Thyroid gland (tissue), 4 donors: ENCODE measurements at places on chromosomes 1 and 21.

- no peak for DNase-seq
Measured at GRCh38 chr1:26570287-26570686, 40.7 kb downstream of the RPS6KA1 start.

DNA sequence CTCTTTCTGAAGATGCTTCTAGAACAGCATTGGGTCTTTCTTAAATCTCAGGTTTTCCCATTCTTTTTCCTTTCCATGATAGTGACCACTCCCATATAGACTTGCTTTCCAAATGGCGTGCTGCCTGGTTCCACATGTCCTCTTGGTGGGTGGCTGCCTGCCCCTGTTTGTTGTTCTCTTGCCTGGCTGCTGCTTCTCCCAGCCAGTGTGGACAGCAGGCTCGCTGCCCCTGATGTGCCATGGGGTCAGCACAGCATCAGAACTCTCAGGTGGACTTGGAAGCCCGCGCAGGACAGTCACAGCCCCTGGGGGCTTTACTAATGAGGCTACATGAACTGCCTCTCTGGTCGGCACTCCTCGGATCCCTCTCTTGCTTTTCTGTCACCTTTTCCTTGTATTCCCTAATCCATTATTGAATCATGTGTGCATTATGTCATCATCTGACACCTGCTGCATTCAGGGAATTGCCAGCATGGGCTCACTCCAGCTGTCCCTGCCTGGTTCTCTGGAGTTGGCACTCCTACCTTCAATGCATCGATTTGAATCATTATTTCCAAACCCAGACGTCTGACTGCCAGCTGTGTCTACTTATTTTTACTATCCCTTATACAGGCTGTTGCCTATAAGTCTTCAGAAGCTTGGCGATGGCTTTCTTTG is 100.5 kb upstream of the COA6 start:
- no peak for DNase-seq

DNA sequence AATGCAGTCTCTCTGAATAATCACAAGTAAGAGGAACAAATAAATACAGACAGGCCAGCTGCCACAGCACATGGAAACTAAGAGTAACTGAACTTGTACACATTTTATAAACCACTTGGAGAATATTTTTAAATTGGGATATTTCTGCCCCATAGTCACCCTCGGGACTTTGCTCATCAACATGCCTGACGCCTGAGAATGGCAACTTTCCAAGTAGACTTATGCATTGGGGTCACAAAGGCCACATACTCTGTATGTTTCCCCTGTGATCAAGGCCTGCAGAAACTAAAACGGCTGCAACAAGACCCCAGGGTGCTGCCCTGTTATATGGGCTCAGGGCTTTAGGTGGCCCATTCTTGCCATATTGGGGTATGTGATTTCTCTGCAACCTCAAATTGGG is 38.3 kb upstream of the GJA5 start:
- DNase-seq: no peak

- peak; percentile 39 for DNase-seq
Measured at GRCh38 chr1:110076789-110077500, 6.5 kb upstream of the ALX3 start.

GRCh38 chr1:75725266-75725665 is 757 bp downstream of the ACADM start:
- no peak for DNase-seq

- no peak for DNase-seq
Measured at GRCh38 chr1:90387805-90388204, 329.3 kb downstream of the BARHL2 start.

- no peak for DNase-seq
Measured at GRCh38 chr1:58905628-58906221, 121.9 kb upstream of the JUN start.

- no peak for DNase-seq
Measured at GRCh38 chr1:204292740-204293139, 67.0 kb downstream of the PLEKHA6 start.

DNA sequence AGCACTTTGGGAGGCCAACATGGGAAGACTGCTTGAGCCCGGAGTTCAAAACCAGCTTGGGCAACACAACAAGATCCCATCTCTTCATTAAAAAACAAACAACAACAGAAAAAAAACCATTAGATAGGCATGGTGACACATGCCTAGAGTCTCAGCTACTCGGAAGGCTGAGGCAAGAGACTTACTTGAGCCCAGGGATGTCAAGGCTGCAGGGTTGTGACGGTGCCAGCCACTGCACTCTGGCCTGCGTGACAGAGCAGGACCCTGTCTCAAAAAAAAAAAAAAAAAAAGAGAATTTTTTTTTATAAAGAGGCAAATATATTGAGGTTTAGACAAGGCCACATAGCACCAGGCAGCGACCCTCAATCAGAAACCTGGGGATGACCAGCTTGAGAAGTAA is 62.7 kb downstream of the HSF2BP start:
- no peak for DNase-seq

GRCh38 chr1:203133970-203134725 is 6.6 kb downstream of the ADORA1 start:
- no peak for DNase-seq

DNA sequence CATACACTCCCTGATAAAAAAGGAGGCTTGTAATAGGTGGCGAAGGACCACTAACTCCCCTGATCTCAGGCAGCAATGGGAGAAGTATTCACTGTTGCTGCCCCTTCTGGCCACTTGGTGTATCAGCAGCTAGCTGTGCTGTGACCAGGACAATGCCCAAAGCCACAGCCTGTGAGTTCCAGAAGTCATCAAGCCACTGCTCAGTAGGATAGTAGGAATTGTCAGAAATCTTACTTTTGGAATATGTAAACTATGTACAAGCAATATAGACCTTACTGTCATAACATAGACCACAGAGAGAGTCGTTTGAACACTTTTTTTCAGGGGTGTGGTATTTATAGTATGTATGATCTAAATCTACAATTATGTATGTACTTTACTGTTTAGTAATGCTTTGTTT is 248.3 kb upstream of the CAMK1G start:
- peak; percentile 50 for DNase-seq

DNA sequence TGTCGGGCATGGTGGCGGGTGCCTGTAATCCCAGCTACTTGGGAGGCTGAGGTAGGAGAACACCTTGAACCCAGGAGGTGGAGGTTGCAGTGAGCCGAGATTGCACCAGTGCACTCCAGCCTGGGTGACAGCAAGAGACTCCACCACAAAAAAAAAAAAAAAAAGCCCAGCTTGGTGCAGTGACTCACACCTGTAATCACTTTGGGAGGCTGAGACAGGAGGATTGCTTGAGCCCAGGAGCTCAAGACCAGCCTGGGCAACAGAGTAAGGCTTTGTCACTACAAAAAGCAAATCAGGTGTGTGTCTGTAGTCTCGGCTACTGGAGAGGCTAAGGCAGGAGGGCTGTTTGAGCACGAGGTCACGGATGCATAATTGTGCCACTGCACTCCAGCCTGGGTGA is 5.0 kb upstream of the H6PD start:
- DNase-seq: peak; percentile 13

DNA sequence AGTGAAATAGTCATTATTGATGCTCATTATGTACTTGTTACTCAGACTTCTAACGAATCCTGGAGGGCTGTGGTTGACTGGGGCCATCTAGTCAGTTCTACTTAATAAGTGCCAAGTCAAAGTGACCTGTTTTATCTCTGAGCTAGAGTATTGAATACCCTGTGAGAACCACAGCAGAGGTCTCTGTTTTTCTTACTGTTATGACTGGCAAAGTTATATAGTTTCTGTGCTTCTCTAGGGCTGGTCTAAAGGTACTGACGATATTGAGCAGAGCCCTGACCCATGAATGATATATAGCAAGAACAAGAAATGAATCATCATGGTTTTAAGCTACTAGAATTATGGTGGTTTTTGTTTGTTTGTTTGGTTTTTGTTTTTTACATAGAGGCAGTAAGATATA is 555.8 kb downstream of the PLA2G4A start:
- DNase-seq: no peak

GRCh38 chr1:246641394-246641793 is 75.1 kb downstream of the CNST start:
- no peak for DNase-seq

DNA sequence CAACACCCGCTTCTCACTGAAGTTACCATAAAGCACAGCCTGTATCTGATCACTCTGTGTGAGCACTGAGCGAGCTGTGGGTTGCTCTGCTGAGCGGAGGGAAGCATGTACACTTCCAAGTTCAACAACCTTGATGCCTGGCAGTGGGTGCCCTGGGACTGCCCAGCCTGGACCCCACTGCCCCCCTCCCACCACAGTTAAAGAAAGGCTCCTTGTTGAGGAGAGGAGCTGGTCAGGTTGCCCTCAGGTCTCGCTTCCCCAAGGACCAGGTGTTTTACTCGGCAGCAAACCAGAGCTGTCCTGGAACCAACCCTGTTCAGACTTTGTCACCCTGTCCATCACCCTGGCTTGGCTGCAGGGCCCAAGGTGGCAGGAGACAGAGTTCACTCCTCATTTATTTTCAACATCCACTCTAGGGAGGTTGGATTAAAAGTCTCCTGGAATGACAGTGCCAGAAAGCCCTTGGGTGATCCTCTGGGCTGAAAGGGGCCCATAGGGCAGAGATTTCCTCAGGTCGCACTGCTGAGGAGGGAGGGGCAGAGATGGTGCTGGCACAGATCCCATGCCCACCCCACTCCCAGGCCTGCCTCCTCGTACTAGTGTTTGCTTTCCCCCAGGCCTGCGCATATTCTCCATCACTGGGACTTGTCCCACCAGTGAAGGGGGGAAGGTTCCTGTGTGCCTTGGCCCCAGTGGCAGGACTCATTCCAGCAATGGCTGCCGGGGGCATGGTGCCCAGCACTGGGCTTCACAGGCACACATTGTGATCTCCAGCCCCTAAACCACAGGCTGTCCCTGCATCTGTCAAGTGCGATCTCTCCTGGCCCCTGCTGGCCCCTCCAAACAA is 101.7 kb downstream of the TRABD2B start:
- DNase-seq: no peak

- DNase-seq: no peak
Measured at GRCh38 chr1:58144698-58145270, 401.7 kb downstream of the OMA1 start.

GRCh38 chr1:183840140-183840539 is 35.2 kb downstream of the RGL1 start:
- DNase-seq: no peak

- DNase-seq: no peak
Measured at GRCh38 chr21:29892379-29892778, 47.4 kb downstream of the GRIK1 start.

- peak; percentile 31 for DNase-seq
Measured at GRCh38 chr1:214476229-214476985, 75.0 kb downstream of the PTPN14 start.

GRCh38 chr1:219062161-219062560 is 111.5 kb upstream of the LYPLAL1 start:
- DNase-seq: no peak

GRCh38 chr1:147486876-147487656 is 54.2 kb upstream of the BCL9 start:
- no peak for DNase-seq
